ENCODE measurements at places on chromosomes 7 and 10.

DNA sequence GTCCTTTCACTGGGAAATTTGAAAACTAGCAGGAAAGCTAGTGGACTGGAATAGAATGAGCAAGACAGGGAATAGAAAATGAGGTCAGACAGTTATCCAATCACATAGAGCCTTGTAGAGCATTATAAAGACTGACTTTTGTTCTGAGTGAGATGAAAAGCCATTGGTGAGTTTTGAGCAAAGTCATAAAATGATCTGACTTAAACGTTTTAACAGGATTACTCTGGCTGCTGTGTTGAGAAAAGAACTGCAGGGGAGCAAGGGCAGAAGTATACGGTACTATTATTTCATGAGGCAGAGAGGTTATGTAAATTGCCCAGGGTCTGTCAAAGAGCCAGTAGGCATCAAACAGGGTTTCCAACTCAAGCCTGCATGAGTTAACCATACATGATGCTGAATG lies 393.4 kb downstream of the TFEC start:
- DNase-seq = no peak

DNA sequence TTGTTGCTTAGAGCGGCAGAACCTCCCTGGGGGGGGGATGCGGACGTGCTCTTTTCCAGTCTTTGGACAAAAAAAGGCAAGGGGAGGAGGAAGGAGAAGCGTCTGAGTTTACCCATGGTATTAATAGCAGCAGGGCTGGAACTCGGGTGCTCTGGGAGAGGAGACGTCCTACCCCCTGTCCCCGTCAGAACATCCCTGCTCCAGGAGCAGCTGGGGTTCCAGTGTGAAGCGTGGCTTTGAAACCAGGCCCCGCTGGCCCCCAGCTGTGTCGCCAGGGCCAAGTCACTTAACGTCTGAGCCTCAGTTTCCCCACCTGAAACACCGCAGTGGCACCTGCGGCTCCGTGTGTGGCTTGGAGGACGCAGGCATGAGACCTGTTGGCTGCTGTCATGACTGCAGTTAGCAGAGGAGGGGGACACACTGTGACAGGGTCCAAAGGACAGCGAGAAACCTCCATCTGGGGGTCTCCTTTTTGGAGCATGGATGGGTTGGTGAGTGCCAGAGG lies 1.4 kb downstream of the AMZ1 start:
- DNase-seq = no peak

DNA sequence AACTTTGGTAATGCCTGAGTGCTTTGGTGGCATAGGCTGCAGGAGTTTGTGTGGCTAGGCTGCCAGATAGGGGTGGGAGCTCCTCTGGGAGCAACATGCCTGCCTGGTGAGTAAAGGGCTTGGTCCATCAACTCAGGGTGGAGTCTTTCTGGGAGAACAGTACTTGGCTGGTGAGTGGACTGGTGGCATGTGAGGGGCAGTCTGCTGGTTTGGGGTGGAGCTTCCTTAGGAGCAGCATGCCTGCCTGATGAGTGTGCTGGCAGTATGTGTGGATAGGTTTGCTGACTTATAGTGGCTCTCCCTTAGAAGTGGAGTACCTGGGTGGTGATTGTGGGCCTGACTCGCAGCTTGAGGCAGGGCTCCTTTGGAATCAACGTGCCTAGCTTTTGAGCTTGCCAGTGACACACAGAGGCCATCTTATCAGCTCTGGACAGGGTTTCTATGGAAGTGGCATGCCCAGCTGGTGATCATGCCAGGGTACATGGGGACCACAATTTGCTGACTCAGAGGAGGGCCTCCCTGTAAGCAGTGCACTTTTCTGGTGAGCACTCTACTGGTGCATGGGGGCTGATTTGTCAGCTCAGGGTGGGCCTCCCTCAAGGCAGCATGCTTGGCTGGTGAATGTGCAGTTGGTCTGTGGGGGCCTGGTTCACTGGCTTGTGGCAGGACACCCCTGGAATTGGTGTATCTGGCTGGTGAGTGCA lies 35.0 kb upstream of the SRI start:
- DNase-seq = no peak

GRCh38 chr10:118163217-118163616 lies 116.5 kb upstream of the RAB11FIP2 start:
- no peak for DNase-seq

- no peak for DNase-seq
Measured at GRCh38 chr10:85043207-85043606, 714.8 kb downstream of the CCSER2 start.

GRCh38 chr10:124696446-124697392 lies 47.5 kb downstream of the FAM53B start:
- DNase-seq = no peak

DNA sequence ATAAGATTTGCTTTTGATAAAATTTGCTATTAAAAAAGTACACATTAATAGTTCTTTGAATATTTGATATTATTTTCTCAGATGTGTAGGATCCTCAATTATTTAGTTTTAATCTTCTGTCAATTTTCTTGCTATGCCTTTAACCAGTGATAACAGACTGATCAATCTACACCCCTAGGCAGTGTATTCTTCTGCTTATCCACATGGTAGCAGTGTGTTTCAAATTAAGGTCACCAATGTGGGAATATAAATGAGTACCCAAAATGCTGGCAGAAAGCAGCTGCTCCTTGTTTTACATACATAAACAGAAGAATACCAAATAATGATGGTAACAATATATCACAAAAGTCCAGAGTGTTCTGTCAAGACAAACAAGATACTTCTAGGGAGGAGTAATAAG lies 87.0 kb downstream of the SKAP2 start:
- no peak for DNase-seq

DNA sequence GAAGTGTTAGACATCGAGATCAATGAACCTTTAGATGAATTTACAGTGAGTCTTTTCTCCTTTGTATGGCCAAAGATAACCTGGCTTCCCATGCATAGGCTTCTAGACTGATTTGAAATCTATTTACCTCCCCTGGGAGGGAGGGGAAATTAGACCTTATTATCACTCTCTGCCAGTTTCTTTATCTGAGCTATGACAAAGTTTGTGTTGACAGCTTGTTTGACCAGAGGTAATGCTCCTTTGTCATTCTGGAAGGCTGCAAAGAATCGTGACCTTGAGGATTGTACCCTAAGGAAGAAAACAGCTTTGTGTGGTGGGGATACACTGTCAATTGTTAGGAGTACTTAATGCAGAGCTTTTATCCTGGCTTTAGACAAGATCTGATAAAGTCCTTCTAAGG lies 36.4 kb downstream of the RBM33 start:
- DNase-seq = no peak

DNA sequence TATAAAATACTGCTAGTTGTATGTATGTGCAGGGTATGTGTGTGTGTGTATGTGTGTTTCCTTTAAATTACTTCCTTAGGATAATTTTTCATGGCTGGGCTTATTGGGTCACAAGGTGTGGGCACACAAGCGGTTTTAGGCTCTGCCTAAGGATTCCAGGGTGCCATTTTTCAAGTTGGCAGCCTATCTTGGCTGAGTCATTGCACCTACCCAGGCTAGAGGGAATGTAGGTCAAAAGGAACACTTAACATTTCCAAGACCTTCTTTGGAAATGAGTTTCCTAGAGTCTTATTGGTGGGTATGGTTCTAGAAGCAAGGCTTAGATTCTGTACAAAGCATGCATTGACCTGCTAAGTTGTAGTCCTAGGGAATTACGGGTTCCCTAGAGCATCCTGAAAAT lies 642.1 kb downstream of the LRMDA start:
- DNase-seq = no peak

DNA sequence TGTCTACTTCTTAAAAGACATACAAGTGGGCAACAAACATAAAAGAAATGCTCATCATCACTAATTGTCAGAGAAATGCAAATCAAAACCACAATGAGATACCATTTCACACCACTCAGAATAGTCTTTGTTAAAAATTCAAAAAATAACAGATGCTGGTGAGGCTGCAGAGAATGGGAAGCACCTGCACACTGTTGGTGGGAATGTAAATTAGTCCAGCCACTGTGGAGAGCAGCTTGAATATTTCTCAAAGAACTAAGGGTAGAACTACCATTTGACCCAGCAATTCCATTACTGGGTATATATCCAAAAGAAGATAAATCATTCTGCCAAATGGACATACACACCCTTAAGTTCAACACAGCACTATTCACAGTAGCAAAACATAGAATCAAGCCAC lies 61.8 kb upstream of the STEAP1 start:
- DNase-seq = no peak

DNA sequence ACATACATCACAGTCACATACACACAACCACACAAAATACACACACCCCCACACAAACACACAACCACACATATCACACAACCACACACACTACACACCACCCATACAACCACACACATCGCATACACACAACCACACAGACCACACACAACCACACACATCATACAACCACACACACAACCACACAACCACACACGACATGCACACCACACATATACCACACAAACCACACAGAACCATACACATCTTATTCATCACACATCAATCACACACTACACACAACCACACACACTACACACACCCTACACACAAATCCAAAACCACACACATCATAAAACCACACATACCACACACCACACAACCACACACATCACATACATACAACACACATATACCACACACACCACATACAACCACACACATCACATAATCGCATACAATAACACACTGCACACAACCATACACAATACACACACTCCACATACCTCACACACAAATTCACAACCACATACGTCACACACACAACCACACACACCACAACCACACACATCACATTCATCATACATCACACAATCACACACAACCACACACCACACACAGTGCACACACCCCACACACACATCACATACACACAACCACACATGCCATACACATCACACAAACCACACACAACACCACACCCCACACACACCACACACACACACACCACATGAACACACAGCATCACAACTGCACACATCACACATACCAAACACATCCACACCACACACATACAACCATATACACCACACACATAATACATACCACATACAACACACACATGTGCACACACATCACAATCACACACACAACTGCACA lies 30.4 kb downstream of the GPRIN2 start:
- no peak for DNase-seq

DNA sequence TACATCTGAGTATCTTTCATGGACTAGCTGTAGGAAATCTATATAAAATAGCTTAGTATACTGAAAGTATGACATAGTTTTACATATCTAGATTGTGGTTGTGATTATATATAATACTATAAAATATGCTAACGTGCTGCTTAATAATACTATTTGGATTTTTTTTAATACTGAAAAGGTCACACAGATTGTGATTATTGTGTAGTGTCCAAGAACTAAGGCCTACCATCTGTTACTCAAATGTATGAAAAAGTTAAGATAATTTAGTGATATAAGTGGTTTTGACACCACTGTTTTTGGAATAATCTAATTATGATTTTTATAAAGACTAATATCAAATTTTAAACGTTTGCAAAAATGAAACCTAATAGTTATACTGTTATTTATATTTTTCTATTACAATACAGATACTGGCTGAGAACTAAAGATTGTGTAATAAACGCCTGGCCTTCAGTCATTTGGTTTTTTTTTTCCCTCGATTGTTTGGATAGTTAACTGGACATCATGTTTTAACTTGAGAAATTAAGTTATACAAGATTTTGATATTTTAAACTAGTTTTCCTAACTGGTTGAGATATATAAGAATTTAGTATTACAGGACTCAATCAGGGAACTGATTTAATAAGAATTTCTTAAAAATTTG lies 12.6 kb downstream of the PTEN start:
- no peak for DNase-seq

DNA sequence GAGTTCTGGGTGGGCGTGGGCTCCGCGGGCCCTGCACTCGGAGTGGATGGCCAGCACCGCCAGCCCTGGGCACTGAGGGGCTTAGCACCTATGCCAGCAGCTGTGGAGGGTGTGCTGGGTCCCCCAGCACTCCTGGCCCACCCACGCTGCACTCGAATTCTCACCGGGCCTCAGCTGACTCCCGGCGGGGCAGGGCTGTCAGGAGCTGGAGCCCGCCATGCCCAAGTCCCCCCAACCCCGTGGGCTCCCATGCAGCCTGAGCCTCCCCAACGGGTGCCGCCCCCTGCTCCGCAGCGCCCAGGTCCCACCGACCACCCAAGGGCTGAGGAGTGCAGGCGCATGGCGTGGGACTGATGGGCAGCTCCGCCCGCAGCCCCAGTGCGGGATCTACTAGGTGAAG lies 93.1 kb downstream of the SLC25A13 start:
- DNase-seq = peak; percentile 61

- no peak for DNase-seq
Measured at GRCh38 chr7:12642508-12642907, 44.9 kb upstream of the ARL4A start.

DNA sequence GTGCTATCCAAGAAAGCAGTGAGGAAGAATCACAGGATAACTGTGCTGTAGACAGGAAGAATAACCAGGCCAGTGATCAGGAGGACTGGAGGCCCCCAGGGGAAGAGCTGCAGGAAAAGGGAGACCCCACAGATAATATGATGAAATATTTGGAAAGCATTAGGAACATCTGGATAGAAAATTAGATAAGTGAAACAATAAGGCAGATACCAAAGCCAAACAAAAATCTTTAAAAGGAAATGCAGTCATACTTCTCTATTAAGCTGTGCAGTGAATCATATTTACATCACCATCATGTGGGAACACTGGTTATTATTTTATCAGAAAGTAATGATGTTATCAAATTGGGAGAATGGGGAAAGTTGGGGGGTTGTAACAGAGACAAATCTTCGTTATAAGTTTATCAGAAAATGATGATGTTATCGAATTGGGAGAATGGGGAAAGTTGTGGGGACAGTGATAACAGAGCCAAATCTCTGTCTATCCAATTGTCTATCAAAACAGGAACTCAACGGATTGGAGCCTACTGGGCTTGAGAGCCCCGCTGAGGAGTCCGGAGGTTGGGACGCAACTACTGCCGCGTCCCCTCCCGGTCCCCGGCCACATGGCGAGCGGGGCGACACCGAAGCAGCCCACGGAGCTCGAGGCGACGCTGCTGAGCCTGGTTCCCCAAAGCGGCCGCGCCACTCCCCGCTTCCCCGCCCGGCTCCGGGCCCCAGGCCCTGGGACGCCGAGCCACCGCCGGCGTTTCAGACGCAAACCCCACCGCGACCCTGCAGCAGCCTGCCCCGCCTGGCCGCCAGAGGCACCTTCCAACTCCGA lies 14.0 kb upstream of the RALA start:
- DNase-seq = no peak

- no peak for DNase-seq
Measured at GRCh38 chr10:89889606-89890005, 188.2 kb downstream of the KIF20B start.

DNA sequence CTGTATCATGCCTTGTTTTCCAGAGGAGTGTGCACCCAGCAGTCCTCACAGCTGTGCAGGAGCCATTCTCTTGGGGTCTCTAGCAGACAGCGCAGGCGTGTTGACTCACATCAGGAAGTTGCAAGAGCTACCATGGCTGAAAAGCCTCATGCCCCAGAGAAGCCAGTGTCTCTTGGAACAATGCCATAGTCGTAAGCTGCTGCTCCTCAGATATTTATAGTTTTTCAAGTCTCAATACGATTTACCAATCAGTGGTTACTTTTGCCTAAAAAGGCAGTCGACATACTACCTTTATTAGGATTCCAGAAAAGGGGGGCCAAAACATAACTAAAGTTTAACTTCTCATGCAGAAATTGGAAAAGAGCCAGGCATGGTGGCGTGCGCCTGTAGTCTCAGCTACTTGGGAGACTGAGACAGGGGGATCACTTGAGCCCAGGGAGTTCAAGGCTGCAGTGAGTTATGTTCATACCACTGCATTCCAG lies 407.7 kb downstream of the PARD3 start:
- no peak for DNase-seq

GRCh38 chr7:11281953-11282352 lies 308.3 kb downstream of the PHF14 start:
- DNase-seq = no peak

- DNase-seq = no peak
Measured at GRCh38 chr7:369476-370258, 79.7 kb downstream of the FOXL3 start.

Measured in upper lobe of left lung (tissue), 6 donors.